ENCODE measurements at places on chromosomes 11 and 22.

DNA sequence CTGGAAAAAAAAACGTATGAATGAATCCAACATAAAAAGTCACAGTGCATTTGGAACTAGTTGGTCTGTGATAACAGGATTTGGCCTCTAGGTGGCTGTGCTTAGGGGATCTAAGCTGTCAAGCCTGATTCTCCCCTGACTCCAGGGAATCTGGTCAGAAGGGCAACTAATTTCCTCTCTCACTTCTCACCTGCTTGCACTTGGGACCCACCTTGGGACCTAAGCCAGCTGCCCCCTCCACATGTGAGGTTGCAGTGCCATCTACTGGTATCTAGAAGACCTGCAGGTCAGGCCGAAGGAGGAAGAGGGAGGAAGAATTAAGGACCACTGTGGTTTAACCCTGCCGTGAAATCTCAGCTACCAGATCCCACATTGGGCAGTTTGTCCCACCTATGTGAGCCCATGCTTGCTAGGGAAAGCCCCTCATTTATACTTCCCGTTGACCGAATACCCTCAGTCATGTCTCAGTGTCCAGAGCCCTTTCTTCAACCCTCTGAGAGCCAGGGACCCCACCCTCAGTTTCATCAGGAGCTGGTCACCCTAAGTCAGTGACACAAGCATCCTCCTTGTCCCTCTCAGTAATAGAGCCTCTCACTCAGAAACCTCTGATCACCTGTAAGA lies 33.2 kb upstream of the CAVIN3 start:
- DNase-seq, result peak; percentile 36

GRCh38 chr22:32789797-32790620 lies 11.5 kb upstream of the TIMP3 start:
- no peak for DNase-seq

- no peak for DNase-seq
Measured at GRCh38 chr11:11481371-11481770, 128.3 kb upstream of the CSNK2A3 start.

DNA sequence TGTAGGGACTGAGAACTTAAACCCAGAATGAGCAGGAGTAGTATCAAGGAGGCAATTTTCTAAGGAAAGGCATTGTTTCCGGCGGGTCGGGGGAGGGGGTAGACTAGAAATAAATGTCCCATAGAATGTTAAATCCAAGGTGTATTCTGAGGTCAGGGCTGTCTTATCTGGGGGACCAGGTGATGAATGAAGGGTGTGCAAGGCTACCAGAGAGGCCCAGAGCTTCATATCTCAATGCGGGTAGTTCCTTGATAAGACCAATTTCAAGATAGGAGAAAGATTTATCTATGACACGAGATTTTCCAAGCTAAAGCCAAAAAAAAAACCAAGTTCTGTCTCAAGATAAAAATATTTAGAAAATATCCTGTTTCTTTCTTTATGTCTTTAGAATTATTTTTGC lies 8.3 kb upstream of the RCE1 start:
- no peak for DNase-seq

DNA sequence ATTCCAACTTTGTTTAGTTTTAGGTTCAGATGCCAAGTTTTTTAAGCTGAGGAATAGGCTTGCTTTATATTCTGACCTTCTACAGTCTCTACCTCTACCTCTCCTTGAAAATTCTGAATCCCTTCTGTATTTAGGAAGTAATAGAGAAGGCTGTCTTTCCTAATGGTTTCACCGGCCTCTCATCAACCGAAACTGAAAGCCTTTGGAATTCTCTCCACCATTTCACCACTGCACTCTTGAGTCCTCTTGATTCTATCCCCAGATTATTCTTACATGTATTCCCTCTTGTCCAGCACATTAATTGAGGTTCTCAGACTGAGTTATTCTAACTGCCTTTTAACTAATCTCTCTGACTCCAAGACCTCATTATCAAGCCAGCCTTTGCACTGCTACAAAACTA lies 67.7 kb upstream of the PICALM start:
- no peak for DNase-seq

DNA sequence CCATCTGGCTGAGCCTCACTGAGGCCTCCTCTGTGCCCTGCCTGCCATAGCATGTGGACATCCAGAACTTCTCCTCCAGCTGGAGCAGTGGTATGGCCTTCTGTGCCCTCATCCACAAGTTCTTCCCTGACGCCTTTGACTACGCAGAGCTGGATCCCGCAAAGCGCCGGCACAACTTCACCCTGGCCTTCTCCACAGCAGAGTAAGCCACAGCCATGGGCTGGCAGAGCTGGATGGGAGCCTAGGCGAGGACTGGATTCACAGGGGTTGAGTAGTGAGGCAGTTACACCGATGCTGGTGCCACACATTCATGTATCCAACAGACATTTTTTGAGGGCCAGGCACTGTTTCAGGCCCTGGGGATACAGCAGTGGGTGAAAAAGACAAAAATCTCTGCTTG lies 9.1 kb downstream of the SMTNL1 start:
- DNase-seq, result no peak

- no peak for DNase-seq
Measured at GRCh38 chr22:47594836-47595521, 832.5 kb downstream of the TBC1D22A start.

- no peak for DNase-seq
Measured at GRCh38 chr11:95337175-95337957, 106.4 kb upstream of the SESN3 start.

DNA sequence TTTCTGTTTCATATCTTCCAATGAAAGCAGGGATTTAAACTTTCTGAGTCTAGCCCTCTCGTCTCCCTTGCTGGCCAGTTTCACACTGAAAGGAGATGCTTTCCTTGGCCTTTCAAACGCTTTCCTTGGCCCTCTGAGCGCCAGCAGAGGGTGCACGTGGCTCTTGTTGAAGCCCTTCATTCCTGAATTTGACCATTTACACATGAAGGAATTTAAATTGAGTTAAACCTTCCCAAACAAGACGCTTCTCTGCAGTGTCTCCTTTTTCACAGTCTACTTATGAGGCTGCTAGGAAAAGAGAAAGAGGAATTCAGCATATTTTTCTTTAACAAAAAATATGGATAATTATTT lies 21.6 kb downstream of the NNMT start:
- no peak for DNase-seq

- DNase-seq, result no peak
Measured at GRCh38 chr22:39414377-39414776, 14.8 kb downstream of the TAB1 start.

GRCh38 chr11:91869686-91870085 lies 354.9 kb upstream of the FAT3 start:
- DNase-seq, result no peak

DNA sequence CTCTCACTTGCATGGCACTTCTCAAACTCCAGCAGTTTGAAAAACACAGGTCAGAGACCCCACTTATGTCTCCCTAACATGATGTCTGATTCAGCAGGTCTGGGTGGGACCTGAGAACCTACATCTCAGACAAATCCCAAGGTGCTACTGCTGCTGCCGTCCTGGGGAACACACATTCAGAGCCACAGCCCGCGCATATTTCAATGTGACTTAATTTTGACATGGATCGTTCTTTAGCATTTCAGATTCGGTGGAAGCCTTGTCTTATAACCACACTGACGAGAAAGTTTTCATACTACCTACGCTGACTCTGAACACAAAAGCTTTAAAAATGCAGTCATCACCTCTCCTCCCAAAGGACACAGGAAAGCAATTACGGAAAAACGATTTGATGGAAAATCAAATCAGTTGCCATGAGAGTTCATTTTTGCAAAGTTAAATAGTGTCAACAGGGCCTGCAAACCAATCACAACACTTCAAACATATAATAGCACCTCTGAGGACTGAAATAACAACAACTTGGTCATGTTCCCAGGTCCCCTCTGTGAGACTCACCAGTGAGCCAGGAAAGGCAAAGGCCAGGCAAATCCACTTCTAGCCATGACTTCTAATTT lies 132.6 kb downstream of the SHANK2 start:
- no peak for DNase-seq

DNA sequence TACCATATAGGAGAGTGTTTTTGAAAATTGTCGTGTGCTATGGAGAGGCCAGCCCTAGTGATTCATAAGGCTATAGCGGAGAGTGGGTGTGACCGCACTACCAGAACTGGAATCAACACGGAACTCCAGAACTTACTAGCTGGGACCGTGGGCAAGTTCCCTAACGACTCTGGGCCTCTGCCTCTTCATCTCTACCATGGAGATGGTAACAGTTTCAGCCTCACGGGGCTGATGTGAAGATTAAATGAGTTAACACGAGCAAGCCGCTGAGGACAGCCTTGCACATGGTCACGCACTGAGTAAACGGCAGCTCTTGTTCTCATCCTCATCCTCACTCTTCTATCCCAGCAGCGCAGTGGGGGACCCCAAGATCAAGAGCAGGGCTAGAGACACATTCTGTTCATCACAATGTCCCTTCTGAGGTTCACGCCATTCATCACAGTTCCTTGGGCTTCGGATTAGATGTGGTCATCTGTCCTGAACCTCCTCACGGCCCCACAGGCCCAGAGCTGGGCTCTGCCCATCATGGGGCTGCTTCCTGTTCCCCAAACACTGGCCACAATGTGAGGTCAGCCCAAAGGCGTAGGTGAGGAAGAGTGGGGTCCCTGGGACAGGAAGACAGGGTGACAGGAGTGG lies 47.2 kb upstream of the CD5 start:
- DNase-seq, result no peak

GRCh38 chr11:78472382-78472781 lies 54.8 kb upstream of the GAB2 start:
- DNase-seq, result no peak

All from T-helper 9 cell (primary cell).